ENCODE measurements at places on chromosomes 5 and 9.

DNA sequence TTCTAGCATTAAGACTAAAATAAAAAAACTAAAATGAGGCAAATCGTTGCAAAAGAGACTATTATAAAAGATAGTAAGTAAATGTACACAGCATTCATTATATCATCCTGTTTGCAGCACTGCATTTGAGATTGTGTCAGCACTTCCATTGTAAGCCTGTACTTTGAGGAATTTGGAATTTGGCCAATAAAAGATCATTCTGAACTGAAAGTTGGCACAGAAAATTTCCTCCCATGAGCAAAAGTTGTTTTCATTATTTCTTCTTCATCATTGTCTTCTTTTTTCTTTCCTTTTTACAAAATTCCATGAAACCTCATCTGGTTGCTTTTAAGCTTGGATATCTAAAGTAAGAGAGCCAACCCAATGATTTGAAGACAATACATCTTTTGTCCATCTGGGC lies 199.3 kb upstream of the ADAMTSL1 start:
- peak; percentile 60 for DNase-seq

DNA sequence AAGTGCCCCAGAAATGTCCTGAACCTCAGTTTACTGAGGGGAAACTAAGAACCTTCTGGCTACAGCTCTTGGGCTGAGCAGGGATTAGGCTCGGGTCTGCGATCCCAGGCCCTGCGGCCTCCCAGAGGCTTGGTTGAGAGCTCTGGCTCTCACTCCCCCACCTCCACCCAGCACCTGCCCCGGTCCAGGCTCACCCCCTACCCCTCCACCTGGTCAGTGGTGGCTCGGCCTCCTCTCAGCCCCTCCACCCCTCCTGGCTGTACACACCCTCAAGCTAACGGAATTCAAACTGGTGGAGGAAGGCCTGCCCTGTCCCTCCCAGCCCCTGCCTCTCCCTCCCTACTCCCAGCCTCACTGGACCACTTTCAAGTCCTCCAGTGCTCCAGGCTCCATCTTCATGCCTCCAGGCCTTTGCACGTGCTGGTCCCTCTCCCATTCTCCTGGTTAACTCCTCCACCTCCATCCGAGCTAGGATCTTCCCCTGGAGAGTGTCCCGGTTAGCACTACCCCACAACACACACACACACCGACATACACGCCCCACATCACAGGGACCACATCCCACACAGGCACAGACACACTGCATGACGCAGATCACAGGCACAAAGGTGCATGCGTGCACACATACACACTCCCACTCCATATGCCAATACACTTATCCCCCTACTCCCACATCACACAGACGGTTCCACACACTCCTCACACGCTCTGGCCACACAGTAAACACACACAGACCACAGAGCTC lies 130.9 kb downstream of the C9orf50 start:
- no peak for DNase-seq

DNA sequence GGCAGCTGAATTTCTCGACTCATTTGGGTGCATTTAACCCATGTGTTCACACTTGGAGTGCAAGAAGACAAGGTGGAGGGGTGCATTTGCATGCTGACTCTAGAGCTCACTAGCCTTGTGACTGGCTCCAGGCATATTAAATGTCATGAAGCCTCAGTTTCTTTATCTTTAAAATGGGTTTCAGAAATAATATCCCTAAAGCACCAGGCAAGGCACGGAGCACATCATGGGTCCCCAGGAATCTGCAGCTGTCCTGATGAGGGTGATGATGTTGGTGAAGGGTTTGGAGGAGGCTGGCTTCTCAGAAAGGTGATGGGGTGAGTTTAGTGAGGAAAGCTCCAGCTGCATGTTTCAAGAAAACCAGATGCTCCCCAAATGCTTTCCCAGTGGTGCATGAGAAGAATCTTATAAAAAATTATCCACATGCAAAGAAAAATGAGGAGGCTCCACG lies 14.8 kb downstream of the STC2 start:
- no peak for DNase-seq

GRCh38 chr5:135584918-135585317 lies 6.1 kb upstream of the CXCL14 start:
- no peak for DNase-seq

Measured in glomerular endothelial cell (primary cell).